Progenitor cell of endocrine pancreas (in vitro differentiated cells): ENCODE measurements at places on chromosomes 16 and 17.

- no peak for DNase-seq
These were observed 16.9 kb downstream of the STXBP4 start for GRCh38 chr17:54985476-54985875.

- no peak for DNase-seq
These were observed 73.2 kb downstream of the NT5M start for GRCh38 chr17:17376362-17376761.

- DNase-seq, result no peak
These were observed 115.7 kb downstream of the MRM1 start for GRCh38 chr17:36717088-36717487.

GRCh38 chr16:11576427-11577289 lies 10.1 kb downstream of the LITAF start:
- DNase-seq, result no peak

DNA sequence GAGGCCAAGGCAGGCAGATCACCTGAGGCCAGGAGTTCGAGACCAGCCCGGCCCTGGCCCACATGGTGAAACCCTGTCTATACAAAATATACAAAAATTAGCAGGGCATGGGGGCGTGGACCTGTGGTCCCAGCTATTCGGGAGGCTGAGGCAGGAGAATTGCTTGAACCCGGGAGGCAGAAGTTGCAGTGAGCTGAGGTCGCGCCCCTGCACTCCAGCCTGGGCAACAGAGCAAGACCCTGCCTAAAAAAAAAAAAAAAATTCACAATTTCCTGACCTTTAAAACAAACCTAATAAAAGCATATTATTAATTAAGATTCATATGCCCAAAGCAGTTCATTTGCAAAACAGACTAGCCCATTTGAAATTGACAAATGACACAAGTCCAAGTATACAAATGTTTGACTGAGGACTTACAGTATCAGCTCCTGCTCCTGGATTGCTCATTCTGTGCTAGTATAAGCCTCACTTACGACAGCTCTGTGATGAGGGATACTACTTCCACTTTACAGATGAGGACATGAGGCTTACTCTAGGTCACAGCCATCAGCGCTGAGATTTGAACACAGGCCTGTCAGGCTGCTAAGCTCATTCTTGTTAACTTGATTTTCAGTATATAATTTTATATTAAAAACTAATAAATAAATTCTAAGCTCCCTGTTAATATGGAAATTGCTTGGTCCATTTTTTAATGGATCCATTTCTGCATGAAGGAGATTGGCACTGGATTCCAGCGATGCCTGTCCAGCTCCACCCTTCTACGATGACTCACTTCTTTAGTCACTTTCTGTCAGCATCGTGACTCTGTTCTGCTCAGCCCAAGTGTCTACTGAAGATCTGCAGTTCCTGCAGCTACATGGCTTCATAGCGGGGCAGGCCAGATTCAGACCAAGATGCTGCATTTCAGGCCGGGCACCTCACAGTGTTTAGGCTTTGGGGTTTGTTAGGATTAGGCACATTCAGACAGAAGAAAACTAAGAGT lies 88.2 kb downstream of the WDR59 start:
- DNase-seq, result no peak

- no peak for DNase-seq
These were observed 9.9 kb downstream of the TSPOAP1 start for GRCh38 chr17:58318627-58319172.

GRCh38 chr16:21100447-21100846 lies 50.2 kb downstream of the DNAH3 start:
- DNase-seq, result no peak

DNA sequence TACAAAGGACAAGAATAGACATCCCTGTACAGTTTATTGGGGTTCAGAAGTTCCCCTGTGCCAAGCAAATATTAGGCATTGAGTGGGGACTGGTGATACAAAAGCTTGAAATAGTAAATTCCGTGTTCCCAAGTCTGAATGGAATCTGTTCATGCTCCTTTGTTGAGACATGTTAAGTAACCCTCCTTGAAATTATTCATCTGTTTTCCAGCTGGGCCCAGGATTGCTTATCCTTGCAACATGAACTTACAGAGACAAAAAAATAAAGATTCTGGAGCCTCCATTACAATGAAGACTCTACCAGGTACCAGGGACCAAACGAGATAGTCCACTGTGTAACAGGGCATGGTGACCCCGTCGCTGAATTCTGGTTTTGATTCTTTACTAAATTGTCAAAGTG lies 6.1 kb upstream of the CCL8 start:
- DNase-seq, result no peak

GRCh38 chr16:13873835-13874438 lies 46.0 kb upstream of the ERCC4 start:
- no peak for DNase-seq

DNA sequence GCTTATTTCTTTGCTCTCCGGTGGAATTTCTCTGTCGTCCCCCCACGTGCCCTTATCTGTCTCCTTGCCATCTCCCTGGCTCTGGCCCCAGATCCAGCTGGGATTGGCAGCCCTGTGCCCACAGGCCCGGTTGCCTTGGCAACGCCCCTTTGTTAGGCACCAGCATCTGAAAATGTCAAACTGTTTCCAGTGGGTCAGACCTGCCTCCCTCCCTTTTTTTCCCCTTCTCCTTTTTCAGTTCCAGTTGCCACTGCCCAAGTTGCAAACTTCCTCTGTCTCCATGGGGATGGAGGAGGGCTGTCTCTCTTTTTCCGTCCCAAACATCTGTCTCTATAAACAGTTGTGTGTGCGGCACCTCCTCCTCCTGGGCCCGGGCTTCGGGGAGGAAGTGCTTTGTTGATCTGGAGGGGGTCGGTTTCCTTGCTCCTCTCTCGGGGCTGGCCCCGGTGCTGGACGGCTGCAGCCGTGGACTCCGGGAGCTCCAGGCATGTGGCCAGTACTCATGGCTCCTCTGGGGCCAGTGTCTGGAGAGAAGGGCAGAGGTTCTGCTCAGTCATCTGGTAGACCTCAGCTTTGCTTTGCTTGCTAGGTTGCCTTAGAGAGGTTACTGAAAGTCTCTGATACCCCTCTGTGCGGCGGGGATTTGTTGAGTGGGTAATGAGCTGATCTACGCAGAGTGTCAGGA lies 35.3 kb downstream of the SOCS3 start:
- no peak for DNase-seq

GRCh38 chr16:47144559-47144877 lies 773 bp upstream of the NETO2 start:
- DNase-seq, result no peak

GRCh38 chr16:31031276-31031675 lies 2.1 kb upstream of the STX4 start:
- no peak for DNase-seq

GRCh38 chr17:80285237-80285920 lies 24.7 kb downstream of the RNF213 start:
- DNase-seq, result no peak
